HT-29 (cell line): ENCODE measurements at places on chromosomes 3 and 15.

GRCh38 chr3:142211034-142211433 is 14.4 kb downstream of the GK5 start:
- DNase-seq = no peak

- DNase-seq = peak; percentile 90
Observed at GRCh38 chr3:138862924-138863775, 28.4 kb upstream of the PIK3CB start.

DNA sequence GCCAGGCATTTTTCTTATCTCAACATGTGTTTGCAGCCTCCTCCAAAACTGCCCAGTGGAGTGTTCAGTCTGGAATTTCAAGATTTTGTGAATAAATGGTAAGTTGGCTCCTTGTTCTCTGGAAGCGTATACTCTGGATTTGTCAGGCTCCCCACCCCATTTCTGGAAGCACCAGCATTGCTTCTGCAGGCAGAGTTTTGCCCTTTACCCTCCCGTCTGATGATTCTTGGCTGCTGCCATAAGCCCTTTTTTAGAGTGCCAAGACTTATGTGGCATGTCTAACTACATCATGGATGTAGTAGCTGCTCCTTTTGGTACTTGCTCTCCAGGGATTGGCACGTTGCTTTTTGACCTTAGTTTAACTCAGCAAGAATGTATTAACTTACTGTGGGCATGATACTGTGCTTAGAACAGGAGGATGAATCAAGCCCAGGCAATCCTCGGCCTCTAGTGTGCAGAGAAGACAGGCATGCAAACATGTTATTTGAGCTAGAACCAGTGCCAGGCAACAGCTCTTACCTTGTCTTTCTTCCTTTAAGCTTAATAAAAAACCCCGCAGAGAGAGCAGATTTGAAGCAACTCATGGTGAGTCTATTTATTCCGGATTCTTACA is 8.3 kb downstream of the SNAPC5 start:
- no peak for DNase-seq

- no peak for DNase-seq
Observed at GRCh38 chr3:118973050-118973449, 61.6 kb downstream of the IGSF11 start.
